ENCODE measurements at places on chromosomes 5 and 9.

DNA sequence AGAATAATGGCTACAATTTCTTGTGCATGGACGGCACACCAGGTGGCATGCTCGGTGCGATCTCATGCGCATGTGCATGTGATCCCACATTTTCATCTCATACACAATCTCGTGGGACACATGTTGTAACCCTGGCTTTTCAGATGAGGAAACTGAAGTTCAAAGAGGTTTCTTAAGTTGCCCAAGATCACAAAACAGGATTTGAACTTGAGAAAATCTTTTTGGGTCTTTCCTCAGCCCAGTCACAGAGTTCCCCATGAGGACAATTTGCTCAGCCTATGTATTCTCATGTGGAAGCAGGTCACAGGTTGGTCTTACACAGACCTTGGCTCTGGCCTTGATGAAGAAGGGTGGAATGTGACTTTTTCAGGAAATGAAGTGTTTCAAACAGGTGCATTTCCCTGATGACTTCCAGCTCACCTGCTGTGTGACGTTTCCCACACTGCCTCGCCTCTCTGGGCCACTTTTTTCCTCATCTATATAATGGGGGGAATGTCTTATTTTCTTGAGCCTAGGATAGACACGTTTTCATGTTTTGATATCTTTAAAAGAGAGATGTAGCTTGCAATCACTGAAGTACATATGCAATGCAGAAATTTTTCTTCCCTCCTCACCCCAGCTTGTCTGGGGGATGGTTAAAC lies 7.1 kb upstream of the ORM1 start:
- DNase-seq: no peak

DNA sequence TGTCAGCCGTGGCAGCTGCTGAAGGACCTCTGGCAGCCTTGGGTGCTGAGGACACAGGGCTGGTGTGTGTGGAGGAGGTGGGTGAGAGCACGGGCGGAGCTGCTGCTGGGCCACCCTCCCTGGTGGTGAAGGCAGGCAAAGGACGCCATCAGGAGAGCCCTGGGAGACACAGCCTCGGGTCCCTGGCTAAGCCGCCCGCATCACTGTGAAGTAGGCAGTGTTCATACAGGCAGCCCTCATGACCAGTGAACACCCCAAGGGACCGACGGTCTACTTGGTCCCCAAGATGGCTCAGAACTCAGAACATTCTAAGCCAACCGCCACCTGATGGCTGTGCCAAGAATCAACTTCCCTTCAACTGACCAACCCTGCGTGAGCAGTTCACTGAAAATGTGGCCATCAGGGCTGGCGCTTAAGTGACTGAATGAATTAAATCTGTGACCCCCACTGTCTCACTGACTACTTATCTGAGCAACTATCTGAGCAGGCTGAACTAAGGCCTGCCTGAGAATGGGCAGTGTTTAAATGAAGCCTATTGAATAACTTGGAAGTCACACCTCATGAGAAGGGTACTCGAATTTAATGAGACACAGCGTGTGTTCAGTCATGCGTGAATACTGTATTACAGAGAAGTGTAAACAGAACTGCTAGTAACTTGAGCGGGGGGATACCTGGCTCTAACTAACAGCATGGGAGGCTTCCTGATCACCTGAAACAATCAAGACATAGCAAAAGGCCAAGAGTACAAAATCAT lies 54.7 kb upstream of the SIMC1 start:
- DNase-seq: no peak

DNA sequence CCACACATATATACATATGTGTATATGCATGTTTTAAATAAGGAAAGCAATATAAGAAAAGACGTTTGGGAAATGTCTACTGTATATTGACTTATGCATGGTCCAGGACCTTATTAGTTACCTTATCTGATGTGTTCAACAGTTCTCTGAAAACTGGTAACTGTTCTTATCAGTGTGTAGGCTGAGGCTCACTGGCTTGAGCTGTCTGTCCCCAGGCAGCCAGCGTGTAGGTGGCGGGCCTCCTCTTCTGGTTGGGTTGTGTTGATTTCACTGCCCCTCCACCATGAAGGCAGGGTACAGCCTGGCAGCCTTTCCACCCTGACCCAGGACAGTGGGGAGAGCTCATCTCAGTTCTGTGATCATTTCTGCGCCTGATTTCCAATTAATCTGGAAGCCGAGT lies 38.7 kb upstream of the SEMA4D start:
- no peak for DNase-seq

DNA sequence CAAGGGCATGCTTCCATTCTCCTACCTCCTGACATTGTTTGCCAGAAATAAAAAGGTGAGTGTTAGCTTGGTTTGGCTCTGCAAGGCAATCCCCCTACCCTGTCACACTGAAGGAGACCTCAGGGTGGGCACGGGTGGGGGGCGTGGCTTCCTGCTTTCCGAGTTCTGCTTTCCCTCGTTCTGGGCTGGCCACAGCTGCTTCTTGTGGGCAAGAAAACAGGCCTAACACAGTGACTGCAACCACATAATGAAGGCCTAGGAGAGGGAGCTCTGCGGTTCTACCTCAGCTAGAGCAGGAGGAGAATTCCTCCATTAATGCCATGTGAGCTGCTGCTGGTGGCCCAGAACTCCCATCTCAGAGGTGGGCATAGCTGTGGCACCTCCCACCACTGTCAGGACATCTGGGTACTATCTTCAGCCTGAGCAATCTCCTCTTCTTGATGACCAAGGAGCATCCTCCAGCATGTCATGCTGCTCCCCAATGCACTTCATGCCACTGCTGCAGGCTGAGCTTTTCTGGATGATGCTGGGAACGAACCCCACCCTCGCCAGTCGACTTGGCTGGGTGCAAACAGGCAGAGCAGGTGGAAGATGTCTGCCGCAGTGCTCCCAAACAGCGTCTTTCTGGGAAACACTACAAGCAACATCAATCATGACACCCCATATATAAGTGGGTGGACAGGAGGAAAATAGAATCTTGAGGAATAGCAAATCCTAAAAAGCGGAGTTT lies 139.5 kb upstream of the RAPGEF1 start:
- no peak for DNase-seq

GRCh38 chr5:75463726-75464125 lies 47.7 kb downstream of the CERT1 start:
- no peak for DNase-seq

DNA sequence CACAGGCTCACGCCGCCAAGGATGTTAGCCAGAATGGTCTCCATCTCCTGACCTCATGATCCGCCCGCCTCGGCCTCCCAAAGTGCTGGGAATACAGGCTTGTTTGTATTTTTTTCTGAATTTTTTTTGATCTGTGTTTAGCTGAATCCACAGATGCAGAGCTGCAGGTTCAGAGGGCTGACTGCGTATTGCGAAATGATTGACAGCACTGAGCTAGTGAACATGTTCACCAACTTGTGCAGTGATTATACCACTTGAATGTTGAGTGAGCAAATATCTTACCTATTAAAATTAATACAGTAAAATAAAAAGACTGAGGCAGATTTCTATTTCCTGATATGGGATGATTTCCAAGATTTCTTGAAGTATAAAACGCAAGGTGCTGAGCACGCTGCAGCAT lies 123.1 kb upstream of the PHYKPL start:
- no peak for DNase-seq

DNA sequence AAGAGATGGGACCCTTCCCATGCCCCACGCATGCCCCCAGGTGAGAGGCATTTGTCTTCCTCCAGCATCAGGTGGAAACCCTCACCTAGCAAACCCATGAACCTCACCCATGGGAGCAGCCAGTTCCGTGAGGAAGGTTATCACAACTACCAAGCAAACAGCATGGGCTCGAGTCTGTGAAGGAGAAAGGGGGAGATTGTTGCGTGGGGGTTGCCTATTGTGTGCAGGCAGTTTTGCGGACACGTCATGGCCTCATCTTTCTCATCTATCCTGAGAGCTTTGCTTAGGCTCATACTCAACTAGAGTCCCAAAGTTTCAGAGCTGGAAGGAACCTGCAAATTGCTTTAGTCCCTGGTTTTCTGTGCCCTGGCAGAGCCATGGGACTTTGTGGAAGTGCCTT lies 73.6 kb upstream of the TGFBR1 start:
- no peak for DNase-seq

DNA sequence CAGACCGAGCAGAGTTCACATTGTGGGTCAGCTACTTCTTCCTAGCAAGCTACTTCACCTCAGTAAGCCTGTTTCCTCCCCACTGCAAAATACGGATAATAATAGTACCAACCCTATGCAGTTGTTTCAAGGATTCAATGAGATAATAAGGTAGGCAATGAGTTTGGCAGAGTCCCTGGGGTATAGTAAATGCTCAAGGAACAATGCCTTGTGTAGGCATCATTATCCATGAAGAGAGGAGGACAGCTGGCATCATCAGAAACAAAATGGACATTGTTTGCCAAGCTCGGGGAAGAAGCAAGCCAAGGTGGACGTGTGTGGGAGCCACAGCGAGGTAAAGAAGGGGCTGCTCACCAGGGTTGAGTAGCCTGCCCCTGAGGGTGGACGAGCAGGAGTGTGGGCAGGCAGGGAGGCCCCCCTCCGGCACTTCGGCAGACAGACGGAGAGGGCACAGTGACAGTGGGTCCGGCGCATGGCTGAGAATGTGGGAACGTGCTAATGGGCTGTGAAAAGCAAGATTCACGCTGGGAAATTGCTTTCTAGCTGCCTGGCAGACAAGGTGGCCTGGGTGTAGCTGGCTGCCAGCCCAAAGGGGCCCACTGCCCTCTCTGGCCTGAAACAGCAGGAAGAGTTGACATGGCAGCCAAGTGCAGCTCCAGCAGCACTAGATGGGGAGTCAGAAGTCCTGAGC lies 10.1 kb downstream of the CAMK2A start:
- no peak for DNase-seq

GRCh38 chr5:172707285-172708182 lies 63.5 kb downstream of the DUSP1 start:
- no peak for DNase-seq

DNA sequence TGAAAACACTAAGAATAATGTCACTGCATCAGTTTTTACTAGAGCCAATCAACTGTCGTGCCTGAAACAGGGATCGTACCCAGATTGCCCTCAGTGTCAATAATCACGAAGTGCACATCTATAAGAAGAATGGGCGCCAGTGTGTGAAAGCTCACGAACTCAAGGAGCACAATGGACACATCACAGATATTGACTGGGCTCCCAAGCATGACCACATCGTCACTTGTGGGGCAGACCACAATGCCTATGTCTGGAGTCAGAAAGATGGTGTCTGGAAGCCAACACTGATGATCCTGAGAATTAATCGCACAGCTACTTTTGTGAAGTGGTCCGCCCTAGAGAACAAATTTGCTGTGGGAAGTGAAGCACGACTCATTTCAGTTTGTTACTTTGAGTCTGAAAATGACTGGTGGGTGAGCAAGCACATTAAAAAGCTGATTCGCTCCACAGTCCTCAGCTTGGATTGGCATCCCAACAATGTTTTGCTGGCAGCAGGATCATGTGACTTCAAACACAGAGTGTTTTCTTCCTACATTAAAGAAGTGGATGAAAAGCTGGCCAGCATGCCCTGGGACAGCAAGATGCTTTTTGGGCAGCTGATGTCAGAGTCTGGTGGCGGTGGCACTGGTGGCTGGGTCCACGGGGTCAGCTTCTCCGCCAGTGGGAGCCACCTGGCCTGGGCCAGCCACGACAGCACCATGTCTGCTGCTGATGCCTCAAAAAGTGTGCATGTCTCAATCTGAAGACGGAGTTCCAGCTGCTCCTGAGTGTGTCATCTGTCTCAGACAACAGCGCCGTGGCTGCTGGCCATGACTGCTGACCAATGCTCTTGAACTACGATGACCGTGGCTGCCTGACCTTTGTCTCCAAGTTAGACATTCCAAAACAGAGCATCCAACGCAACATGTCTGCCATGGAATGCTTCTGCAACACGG lies 32.2 kb downstream of the NSA2 start:
- no peak for DNase-seq

Data from stimulated activated CD4-positive, alpha-beta T cell treated with anti-CD3 and anti-CD28 coated beads, Interleukin-4, amount 100 ng/mL, for 4 hours (primary cell).